Nephron progenitor cell (in vitro differentiated cells): ENCODE measurements at places on chromosomes 3 and 15.

DNA sequence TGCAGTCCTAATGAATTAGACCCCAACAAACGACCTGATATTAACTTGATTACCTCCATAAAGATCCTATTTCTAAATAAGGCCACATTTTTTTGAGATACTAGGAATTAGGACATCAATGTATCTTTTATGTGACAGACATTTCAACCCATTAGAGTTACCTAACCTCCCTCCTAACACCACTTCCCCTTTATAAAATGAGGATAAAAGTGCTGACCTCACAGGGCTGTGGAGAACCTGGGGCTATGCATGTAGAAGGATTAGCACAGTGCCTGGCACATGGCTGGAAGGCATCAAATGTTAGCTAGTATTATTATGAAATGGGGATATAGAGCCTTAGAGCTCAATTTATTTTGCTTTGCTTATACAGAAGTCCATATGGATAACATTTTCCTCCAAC is 53.5 kb upstream of the LRRN1 start:
- no peak for DNase-seq

DNA sequence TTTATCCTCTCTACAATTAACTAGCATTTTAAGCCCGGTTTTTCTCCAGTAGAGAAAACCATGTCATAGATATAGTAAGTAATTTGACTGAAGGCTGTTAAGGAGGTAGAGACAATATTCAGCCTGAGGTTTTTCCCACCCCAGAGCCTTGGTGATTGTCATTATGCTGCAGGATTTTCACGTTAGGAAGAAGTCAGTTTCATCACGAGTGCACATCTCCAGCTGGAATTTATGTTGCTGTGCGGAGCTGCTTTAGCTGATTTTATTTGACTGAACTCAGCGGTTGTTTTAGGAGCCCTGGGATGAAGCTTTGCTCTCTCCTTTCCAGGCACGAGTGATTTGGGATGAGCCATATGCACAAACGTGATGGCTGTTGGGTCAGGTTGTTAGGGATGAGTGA is 271.3 kb upstream of the RGMA start:
- DNase-seq = no peak

- DNase-seq = no peak
Measured at GRCh38 chr15:67383899-67384298, 129.3 kb downstream of the IQCH start.

DNA sequence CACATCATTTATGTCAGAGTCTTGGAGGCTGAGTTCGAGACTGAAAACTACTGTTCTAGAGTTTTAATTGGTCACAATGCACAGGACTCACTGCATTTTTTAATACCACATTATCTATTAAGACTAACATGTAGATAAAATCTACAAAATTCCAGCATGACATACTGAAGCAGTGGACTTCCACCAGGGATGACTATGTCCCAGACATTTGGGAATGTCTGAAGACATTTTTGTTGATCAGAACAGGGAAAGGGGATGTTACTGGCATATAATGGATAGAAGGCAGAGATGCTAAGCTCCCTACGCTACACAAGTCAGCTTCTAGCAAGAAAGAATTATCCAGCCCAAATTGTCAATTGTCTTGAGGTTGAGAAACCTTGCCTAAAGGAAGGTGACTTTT is 419.0 kb upstream of the TGFBR2 start:
- no peak for DNase-seq

DNA sequence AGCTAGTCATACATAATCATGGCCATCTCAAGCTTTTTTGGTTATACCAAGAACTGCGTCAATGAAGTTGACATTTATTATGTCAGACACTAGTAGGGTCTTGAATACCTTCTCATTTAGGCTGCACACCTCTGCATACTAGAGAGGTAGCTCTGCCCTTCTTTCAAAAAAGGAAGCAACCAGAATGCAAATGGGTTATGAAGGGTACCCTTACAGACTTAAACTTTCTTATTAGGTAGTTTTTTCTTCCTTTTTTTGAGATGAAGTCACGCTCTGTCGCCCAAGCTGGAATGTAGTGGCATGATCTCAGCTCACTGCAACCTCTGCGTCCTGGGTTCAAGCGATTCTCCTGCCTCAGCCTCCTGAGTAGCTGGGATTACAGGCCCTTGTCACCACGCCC is 3.3 kb downstream of the PCNP start:
- no peak for DNase-seq

- DNase-seq = no peak
Measured at GRCh38 chr3:3110749-3111361, 681 bp upstream of the IL5RA start.

- no peak for DNase-seq
Measured at GRCh38 chr3:188239035-188239434, 85.1 kb downstream of the LPP start.

GRCh38 chr3:57951066-57951882 is 56.9 kb upstream of the FLNB start:
- DNase-seq = peak; percentile 39

DNA sequence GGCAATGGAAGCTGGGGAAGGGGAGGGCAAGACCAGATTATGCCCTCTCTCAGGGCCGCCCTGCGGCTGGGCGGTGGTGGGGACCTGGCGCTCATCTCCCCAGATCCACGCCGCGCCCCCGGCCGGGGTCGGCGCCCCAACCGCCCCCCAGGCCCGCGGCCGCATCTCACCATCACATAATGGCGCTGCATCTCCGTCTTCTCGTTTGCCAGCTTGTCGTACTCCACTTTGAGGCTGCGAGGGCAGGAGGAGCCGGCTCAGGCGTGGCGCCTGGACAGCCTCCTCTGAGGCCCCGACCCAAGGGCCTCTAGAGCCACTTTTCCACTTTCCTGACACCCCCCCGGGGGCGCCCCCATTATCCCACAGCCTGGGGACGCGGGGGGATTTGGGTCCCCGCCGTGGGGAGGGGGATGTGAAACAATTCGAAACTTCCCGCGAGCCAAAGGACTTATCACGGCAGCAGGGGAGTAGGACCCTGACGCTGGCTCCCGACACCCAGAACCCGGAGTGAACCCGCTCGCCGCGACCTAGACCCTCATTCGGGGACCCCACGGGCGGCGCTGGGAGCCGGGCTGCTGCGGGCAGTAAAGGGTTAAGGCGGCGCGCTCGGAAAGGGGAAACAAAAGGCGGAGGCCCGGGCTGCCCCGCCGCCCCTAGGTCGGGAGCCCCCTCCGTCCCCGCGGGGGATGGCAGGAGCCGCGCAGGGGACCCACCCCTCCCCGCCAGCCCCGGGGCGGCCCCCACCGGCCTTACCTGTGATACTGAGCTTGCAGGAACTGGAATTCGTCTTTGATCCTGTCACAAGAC is 2.1 kb downstream of the TLE3 start:
- peak; percentile 41 for DNase-seq

- DNase-seq = no peak
Measured at GRCh38 chr3:53422954-53423698, 71.3 kb upstream of the CACNA1D start.

- DNase-seq = peak; percentile 82
Measured at GRCh38 chr3:50345586-50346234, at the start of gene ZMYND10. Gene ZMYND10, minus strand, starts transcription at chr3:50345732. Its CDS starts 153 bp downstream, at chr3:50345579.

GRCh38 chr3:16884084-16884747 is 539 bp upstream of the PLCL2 start:
- DNase-seq = peak; percentile 85

DNA sequence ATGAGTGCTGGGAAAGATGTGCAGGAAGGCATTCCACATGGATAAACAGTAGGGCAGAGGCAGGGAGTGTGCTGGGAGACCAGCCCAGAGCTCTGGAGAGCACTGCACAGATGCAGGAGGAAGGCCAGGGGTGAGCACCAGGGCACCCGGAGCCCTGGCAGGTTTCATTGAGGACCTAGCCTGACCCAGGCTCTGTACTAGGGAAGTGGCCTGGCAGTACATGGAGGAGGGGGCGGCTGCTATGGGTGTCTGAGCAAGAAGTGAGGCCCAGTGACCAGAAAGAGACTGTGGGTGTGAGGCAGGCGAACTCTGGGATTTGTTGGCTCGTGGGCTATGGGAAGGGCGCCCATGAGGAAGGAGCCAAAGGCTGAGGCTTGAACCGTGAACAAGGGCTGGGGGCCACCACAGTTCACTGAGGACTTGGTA is 139.1 kb downstream of the DNAJB8 start:
- DNase-seq = no peak

DNA sequence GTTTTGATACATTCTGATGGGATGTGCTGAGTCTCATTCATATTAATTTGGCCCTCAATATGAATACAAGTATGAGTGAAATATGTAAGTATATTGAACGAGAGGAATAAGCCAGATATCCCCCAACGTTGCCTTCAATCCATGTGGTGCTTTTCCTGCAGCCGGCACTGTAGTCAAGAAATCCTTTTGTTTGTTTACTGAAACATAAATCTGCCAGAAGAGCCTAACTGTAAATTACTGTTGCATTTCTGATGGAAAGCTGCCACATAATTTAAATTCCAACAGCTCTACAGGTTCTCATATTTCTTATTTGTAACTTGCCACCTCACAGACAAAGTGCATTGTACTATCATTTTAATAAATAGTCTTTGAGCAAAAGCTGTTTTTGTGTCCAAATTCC is 314.0 kb downstream of the KBTBD8 start:
- no peak for DNase-seq

- DNase-seq = no peak
Measured at GRCh38 chr3:164683489-164683888, 394.8 kb downstream of the SI start.

GRCh38 chr3:113461488-113461887 is 20.2 kb upstream of the CFAP44 start:
- no peak for DNase-seq

DNA sequence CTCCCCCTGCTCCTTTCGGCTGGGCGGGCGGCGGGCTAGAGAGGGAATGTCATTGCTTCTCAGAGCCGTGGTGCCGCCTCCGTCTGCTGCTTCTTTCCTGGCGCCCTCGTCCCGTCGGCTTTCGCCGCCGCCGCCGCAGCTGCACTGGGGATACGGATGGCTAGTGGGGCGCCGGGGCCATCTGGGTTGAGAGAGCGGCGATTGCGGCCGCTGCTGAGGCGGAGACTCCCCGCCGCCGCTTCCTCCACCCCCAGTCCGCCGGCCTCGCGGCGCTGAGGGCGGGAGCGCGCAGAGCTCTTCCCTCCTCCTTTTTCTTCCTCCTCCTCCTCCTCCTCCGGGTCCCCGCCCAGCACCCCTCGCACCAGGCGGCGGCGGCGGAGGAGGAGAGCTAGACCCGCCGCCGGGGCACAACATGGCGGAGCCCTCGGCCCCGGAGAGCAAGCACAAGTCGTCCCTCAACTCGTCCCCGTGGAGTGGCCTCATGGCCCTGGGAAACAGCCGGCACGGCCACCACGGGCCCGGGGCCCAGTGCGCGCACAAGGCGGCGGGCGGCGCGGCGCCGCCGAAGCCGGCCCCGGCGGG is at the start of gene STT3B:
STT3B (plus strand) TSS at position 339 of the 582 bp plus-strand sequence; CDS start at position 413, 74 bp downstream.
- DNase-seq = no peak

DNA sequence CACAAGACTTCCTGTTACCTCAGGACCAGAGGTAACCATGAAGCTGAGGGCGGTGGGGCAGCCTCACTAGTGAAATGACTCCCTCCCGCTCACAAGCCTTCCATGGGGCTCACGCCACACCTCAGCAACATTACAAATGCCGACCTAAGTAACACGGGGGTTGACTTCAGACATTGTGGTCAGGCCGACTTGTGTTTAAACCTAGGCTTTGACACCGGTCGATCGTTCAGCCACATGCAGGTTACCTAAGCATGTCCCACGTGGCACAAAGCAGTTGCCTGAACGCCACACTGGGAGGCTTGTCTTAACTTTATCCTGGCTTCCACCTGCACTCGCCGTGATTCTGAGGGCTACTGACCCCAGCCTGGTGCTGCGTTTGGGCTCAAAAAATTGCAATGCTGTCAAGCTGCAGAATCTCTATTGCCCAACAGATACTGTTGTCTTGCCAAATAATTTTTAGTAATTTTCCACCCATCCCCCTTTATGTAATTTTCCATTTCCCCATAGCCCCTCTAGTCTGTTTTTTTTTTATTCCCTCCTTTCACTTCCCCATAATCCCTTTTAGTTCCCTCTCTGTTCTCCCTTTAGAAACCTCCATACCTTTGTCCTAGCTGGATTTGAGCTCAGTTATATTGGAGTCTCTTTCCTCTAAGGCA is 158.6 kb upstream of the RGMA start:
- no peak for DNase-seq

DNA sequence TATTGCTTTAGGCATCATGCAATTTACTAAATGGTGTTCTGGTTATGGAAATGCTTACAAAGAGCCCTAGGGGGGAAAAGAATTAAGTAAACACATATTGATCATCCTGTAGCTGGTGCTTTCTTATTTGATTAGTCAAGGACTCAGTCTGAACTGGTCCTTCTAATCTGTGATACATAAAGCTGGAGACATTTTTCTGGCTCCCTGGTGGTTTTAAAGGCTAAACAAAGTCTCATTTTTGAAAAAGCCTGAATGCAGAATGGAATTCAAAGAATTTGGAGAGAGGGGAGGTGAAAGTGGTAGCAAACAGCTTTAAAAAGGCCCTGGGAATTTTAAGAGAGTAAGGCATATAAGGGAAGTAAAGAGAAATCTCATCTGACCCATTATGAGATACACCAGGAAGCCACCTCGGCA is 149.7 kb downstream of the RBMS3 start:
- no peak for DNase-seq

DNA sequence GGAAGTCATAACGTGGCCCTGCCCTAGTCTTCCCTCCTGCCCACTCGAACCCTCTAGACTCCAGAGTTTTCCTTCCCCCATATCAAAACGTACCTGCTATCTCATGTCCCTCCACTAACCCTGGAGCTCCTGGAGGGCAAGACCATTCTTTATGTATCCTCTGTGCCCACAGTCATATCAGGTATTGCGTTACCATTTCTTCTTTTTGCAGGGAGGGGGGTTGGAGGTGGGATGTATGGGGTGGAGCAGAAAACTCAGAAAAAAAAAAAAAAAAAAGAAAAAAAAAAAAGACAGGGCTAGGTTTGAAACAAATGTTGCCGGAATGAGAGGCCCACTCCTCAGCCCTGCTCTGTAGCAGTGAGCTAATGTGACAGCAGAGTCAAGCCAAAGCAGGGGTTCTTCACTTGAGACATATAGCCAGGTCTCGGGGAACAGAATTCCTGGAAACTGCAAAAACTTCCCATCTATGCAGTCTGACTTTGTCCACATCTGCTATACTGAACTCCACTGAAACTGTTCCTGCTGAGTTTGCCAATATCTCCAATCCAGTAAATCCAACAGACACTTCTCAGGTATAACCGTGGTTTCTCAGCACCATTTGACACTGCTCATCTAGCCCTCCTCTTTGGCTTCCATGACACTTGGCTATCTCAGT is 31.1 kb downstream of the PARP16 start:
- no peak for DNase-seq

- no peak for DNase-seq
Measured at GRCh38 chr3:66253790-66254620, 33.2 kb downstream of the SLC25A26 start.
